ENCODE measurements at places on chromosomes 12 and 14.

DNA sequence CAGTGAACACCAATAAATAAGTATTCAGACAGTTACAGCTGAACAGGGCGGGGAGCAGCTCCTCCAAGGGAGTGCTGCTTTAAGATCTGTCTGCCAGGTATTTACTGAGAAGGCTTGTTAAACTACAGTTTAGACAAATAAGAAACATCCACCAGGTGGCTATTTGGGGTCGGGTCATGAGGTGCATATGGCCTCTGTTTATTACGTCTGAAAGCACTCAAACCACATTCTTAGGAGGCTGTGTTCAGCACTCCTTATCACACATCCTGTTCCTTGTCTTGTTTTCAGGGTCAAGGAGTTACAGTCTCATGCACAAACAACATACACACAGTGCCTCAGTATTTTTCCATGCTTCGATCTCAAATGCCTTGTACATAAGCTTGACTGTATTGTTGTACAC lies 78.8 kb downstream of the KCNMB4 start:
- no peaks in the 10 kb centered on the region for H3K36me3 ChIP-seq
- H3K4me1 ChIP-seq = no peaks in the 10 kb centered on the region
- no peak overlapping the region for H3K4me3 ChIP-seq

DNA sequence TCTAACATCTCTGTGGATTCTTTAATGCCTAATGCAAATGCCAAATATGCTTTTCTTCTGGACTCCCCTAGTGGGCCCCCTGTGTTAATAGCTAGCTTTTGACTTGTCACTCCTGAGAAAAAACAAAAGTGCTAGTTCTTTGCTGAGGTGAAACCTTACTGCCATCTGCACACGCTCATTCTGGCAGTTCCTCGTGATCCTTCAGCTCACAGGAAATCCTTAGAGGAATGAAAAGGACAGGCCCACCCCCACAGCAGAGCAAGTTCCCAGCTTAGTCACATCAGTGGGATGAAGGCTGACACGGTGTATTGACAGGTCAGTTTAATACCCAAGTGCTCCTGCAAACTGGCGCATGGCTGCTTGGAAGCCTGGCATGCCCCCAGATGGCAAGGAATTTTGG lies 165.1 kb upstream of the ATP2B1 start:
- H3K4me1 ChIP-seq = peaks cover under 1% of the 10 kb centered on the region
- H3K27ac ChIP-seq = no peak overlapping the region
- no peak for DNase-seq
- no peaks in the 10 kb centered on the region for H3K36me3 ChIP-seq

- H3K36me3 ChIP-seq = no peaks in the 10 kb centered on the region
- no peak overlapping the region for H3K27ac ChIP-seq
- no peak overlapping the region for H3K4me3 ChIP-seq
- peaks cover 42% of the 10 kb centered on the region for H3K27me3 ChIP-seq
- H3K4me1 ChIP-seq = peaks cover 25% of the 10 kb centered on the region
- DNase-seq = no peak
Measured at GRCh38 chr12:27966870-27967269, 5.7 kb downstream of the PTHLH start.

DNA sequence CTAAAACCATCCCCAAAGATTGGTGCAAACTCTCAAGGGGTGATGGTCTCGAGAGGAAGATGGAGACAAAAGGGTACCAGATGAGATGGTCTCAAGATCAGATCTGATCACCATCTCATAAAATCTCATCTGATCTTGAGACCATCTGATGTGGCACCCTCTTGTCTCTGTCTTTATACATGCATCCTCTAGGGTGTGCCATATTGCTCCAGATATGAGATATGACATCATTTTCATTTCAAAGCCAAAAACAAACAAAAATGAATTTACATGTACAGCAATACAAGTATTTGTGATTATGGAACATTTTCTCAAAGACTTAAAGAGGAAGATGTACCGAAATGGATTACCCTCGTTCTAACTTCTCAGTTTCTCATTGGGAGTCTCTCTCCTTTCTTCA lies 787.2 kb downstream of the GALC start:
- no peak overlapping the region for H3K4me3 ChIP-seq
- no peak overlapping the region for H3K27ac ChIP-seq
- H3K27me3 ChIP-seq = no peaks in the 10 kb centered on the region
- H3K36me3 ChIP-seq = no peaks in the 10 kb centered on the region
- no peaks in the 10 kb centered on the region for H3K4me1 ChIP-seq

DNA sequence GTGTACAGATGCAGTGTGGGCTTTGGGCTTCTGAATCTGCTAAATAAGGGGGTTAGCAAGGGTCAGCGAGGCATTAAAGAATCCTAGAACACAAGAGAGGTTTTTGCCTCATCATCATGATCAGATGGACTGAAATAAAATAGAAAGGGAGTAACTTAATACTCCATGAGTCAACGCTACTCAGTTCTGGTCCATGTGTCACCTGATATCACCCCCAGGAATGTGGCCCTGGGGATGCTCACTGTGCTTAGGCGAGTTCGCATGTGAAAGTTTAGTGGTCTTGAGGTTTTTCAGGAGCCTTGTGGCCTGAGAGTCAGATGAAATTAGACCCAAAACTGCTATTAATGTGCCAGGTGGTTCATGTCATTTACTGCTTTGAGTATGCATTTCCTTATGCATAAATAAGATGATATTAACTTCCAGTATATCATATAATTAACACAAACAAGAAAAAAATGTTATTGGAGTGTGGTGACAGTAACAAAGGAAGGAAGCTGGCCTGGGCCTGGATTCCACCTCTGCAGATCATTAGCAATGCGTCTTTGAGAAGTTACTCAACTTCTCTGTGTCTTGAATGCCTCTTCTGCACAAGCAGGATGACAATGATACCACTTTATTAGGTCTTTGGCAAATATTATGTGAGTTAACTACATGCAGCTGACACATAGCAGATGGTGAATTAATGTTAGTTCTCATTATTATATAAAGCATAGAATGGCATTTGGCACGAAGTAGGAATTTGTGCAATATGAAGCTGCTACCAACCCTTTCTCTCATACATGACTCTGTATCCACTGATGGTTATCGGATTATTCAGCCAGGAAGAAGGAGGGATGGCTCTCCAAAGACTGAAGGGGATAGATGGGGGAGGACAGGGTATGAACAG lies 1272.6 kb downstream of the AACS start:
- no peaks in the 10 kb centered on the region for H3K36me3 ChIP-seq
- no peaks in the 10 kb centered on the region for H3K4me1 ChIP-seq
- no peak for DNase-seq
- no peak overlapping the region for H3K4me3 ChIP-seq
- no peak overlapping the region for H3K27ac ChIP-seq
- H3K27me3 ChIP-seq = no peaks in the 10 kb centered on the region

DNA sequence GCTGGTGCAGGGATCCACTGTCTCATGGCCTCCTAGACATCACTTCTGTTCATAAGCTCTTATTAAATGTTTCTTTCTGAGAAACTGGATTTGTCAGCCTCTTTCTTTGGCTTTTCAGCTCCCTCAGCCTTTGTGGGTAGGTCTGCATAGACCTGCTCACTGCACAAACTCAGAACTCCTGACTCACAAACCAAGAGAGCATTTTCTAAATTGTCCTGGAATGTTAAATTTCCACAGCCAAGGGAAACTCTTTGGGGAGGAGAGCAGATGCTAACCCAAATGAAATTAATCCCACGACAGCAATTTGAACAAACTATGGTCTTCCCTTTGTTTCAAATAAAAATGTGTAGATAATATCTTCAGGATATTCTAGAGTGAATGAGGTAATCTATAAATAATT lies 19.5 kb upstream of the CERS5 start:
- no peak for DNase-seq
- H3K4me1 ChIP-seq = peaks cover 27% of the 10 kb centered on the region
- H3K36me3 ChIP-seq = peaks cover 5% of the 10 kb centered on the region
- no peak overlapping the region for H3K4me3 ChIP-seq

- H3K4me3 ChIP-seq = no peak overlapping the region
- H3K27me3 ChIP-seq = no peaks in the 10 kb centered on the region
- no peak overlapping the region for H3K27ac ChIP-seq
- H3K4me1 ChIP-seq = no peaks in the 10 kb centered on the region
Measured at GRCh38 chr12:49813131-49813530, 15.1 kb downstream of the NCKAP5L start.

- DNase-seq = no peak
- no peak overlapping the region for H3K27ac ChIP-seq
- H3K4me3 ChIP-seq = no peak overlapping the region
Measured at GRCh38 chr12:44127966-44128710, 292.3 kb downstream of the TMEM117 start.

DNA sequence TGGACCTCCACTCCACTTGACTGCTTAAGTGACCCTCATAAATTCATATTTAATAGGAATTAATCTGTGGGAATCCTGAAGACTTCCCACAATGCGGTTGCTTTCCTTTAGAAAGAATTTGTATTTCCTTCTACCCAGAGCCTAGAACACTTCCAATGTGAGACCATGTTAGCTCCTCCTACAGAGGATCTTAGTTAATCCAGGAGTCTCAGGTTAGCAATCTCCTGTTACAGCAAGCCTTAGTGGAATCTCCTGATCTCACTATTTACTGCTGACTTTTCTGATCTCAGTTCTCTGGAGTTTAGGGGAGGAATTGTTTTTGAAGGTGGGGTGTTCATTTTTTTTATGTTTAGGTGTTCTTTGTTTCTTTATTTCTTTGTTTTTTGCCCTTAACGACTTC lies 186.0 kb downstream of the SLC25A21 start:
- no peaks in the 10 kb centered on the region for H3K36me3 ChIP-seq
- no peak overlapping the region for H3K27ac ChIP-seq
- H3K4me3 ChIP-seq = no peak overlapping the region
- no peaks in the 10 kb centered on the region for H3K4me1 ChIP-seq
- DNase-seq = no peak

- H3K27me3 ChIP-seq = no peaks in the 10 kb centered on the region
- no peaks in the 10 kb centered on the region for H3K36me3 ChIP-seq
- no peak overlapping the region for H3K4me3 ChIP-seq
- no peak for DNase-seq
- no peaks in the 10 kb centered on the region for H3K4me1 ChIP-seq
Measured at GRCh38 chr14:24952851-24953666, 96.9 kb downstream of the STXBP6 start.

GRCh38 chr14:95340201-95340697 lies 20.5 kb upstream of the CLMN start:
- no peaks in the 10 kb centered on the region for H3K36me3 ChIP-seq
- H3K4me1 ChIP-seq = no peaks in the 10 kb centered on the region
- peaks cover 11% of the 10 kb centered on the region for H3K27me3 ChIP-seq
- H3K27ac ChIP-seq = no peak overlapping the region

GRCh38 chr12:113582521-113583218 lies 111.0 kb upstream of the LHX5 start:
- no peak for DNase-seq
- no peaks in the 10 kb centered on the region for H3K36me3 ChIP-seq
- H3K27ac ChIP-seq = no peak overlapping the region
- peaks cover 9% of the 10 kb centered on the region for H3K27me3 ChIP-seq

DNA sequence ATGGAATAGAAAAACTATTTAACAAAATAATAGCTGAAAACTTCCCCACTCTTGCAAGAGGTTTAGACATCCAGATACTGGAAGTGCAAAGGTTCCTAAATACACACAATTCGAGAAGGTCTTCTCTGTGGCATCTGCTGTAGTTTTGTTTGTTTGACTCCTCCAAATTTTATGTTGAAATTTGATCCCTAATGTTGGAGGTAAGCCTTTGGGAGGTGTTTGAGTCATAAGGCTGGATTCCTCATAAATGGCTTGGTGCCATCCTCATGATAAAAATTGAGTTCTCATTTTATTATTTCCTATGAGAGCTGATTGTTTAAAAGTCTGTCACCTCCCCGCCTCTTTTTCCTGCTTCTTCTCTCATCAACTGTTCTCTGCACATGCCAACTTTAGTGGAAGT lies 182.7 kb downstream of the MYRFL start:
- H3K4me1 ChIP-seq = no peaks in the 10 kb centered on the region
- H3K36me3 ChIP-seq = no peaks in the 10 kb centered on the region
- H3K4me3 ChIP-seq = no peak overlapping the region

DNA sequence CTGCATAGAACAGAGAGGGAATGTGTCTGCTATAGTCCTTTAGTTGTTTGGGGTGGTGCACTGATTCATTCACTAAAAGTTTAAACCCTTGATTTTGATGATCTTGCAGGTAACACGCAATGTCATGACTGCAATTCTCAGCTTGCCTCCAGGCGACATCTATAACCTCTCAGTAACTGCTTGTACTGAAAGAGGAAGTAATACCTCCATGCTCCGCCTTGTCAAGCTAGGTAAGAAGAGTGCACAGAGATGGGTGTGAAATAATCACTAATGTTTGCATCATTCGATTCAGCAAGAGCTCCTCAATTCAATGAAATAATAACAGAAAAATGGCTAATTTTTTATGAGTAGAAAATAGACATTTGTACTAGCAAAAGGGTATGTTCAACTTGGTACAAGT lies 203.7 kb downstream of the PTPRO start:
- H3K27me3 ChIP-seq = peaks cover 13% of the 10 kb centered on the region
- H3K36me3 ChIP-seq = no peaks in the 10 kb centered on the region
- no peak overlapping the region for H3K27ac ChIP-seq
- no peak for DNase-seq

DNA sequence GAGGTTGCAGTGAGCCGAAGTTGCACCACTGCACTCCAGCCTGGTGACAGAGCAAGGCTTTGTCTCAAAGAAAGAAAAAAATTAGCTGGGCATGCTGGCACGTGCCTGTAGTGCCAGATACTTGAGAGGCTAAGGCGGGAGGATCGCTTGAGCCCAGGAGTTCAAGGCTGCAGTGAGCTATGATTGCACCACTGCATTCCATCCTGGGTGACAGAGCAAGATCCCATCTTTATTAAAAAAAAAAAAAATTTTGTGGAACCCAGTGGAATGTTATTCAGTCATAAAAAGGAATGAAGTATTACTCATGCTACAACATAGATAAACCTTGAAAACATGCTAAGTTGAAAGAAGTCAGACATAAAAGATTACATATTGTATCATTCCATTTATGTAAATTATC lies 8.3 kb upstream of the ERBB3 start:
- no peaks in the 10 kb centered on the region for H3K27me3 ChIP-seq
- DNase-seq = no peak
- H3K4me1 ChIP-seq = no peaks in the 10 kb centered on the region
- H3K27ac ChIP-seq = no peak overlapping the region
- no peaks in the 10 kb centered on the region for H3K36me3 ChIP-seq

DNA sequence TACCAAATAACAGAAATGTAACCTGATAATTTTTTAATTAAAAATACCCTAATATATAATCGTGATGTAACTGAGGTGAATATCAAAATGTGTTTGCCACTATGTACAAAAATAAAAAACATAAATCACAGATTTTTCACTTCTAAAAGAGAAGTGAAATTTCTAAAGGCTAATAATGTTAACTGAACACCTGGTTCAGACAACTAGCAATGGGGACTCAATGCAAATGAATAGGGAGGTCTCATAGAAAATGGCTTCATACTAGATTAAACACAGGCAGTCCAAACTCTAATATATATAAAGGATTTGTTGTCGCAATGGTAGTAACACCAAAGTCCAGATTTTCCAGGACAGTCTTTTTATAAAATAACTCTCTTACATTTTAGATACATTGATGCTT lies 365.4 kb upstream of the ATP2B1 start:
- H3K4me3 ChIP-seq = no peak overlapping the region
- no peaks in the 10 kb centered on the region for H3K27me3 ChIP-seq
- DNase-seq = no peak
- H3K27ac ChIP-seq = no peak overlapping the region
- H3K4me1 ChIP-seq = peaks cover 16% of the 10 kb centered on the region

- DNase-seq = no peak
- H3K4me1 ChIP-seq = no peaks in the 10 kb centered on the region
- no peak overlapping the region for H3K27ac ChIP-seq
- no peak overlapping the region for H3K4me3 ChIP-seq
- H3K36me3 ChIP-seq = no peaks in the 10 kb centered on the region
- no peaks in the 10 kb centered on the region for H3K27me3 ChIP-seq
Measured at GRCh38 chr12:13905794-13906193, 75.6 kb downstream of the GRIN2B start.
